Kidney epithelial cell (primary cell): ENCODE measurements at places on chromosomes 5 and 9.

DNA sequence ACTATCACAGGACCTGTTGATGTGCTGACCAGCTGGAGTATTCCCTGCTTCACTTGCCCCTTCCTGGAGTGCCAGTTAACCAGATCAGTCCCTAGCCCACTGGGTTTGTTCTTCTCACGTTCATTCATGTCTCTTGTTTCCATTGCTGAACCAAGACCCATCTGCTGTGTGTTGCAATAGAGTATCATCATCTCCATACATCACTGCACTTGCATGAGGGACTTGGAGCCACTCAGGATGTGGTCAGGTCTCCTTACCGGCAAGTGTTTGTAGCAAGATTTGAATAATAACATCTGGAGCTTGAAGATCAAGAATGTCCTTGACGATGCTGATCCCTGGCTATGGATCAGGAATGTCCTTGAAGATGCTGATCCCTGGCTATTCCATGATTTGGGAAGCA is 358.6 kb downstream of the IRX1 start:
- DNase-seq = no peak

DNA sequence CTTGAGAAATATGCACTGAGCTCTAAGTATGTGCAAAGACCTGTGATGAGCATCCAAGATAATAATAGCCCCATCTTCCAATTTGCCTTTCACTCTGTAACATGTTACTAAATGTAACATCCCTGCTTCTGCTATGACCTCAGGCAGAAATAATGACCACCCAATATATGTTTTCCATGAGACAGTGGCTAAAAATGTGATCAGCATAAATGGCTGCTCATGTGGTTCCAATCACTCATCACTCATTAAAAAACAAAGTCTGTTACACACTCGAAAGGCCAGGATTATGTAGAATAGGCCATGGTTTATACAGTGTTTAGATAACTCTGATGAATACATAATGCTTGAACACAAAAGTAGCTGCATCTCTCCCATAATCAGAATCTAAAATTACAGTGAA is 71.4 kb upstream of the MOCS2 start:
- DNase-seq = no peak

DNA sequence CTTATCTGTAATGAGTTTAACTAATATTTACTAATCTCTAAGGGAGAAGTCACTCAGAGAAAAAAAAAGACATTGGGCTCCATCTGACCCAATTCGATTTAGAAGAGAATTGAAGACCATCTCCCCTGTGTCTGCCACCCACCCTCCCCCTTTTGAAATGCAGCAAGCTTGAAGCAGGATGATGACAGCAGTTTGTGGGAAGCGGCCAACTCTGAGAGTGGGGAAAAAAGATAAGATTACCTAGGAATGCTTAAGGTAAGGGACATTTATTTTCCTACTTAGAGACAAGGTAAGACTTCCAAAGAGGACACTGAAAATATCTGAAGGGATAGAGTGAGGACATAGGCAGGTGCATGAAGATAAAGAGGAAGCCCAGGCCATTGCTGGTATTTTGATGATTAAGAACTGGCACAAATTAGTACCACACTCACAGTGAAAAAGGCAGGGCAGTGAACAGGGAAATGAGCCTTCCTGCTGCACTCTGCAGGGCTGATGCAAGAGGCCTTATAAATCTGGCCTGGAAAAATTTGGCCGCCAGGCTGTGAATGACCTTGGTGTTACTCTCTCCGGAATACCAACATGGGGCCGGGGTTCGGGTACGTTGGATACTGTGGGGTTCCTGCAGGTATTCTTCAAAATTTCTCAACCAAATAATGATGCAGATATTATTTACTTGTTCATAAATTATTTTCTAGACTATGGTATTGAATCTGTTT is 42.3 kb downstream of the HTR1A start:
- DNase-seq = no peak

- no peak for DNase-seq
Observed at GRCh38 chr9:78601957-78602565, 305.1 kb downstream of the PSAT1 start.

DNA sequence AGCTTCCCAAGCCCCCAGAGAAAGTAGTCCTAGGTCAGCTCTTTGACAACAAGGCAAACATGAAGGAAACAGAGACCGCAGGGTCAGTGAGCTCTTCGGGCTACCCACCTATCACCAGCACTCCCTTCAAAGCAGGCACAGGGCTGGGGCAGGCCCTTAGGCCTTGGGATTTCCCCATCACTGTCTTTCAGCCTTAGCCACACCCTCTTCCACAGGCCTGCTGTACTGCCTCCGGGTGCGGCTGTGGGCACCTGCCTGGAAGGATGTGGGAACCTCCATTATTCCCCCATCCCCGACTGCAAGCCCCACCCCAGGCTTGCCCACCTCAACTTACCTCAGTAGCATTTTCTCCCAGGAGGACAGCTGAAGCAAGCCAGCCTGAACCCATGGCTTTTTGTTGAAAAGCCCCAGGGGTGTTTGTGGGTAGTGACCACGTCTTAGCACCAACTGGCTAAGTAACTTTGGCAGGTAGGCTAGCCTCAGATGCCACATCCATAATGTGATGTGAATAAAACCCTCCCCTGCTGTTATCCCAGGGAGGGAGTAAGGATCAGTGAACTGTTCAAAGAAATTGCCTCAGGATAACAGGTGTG is 100.2 kb downstream of the PIK3R1 start:
- no peak for DNase-seq

DNA sequence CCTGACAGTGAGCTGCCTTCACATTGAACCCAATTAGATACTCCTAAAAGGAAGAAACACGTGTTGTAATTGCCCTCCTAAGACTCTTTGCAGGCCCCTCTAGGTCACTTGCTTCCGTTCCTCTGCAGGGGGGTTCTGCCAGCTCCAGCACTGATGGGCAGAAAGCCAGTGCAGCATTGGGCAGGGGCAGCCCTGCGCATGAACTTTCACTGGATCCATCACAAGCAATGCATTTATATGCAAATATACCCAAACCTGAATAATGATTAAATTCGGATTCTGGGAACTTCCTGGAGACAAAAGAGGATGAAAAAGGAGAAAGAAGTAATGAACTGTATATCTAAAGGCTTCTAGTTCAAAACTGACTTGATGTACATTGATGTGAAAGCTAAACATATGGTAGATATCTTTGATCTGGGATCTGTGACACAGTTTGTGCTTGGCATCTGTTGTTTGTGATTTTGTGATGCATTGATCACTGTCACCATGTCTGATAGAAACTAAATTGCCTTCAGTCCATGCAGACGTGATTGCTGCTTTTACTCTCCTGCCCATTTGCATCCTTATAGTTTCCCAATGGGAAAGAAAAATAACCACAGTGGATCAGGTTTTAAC is 313.4 kb downstream of the DEPDC1B start:
- no peak for DNase-seq

DNA sequence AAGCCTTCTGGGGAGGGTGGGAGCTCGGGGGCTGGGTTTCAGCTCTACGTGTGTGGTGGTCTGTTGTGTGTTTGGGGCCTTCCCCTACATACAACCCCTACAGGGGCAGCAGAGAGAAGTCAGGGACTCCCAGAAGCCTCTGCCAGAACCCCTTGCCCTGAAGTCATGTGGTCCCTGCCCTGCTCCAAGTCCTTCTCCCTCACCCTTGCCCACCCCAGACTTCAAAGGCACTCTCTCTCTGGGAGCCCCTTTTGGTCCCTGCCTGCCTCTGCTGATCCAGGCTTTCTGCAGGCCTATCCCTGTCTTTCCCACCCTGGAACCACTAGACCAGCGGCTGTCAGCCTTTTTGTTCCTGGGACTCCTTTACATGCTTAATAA is 61.1 kb upstream of the PSD2 start:
- DNase-seq = no peak

- no peak for DNase-seq
Observed at GRCh38 chr5:111016801-111017200, 54.7 kb upstream of the TSLP start.

DNA sequence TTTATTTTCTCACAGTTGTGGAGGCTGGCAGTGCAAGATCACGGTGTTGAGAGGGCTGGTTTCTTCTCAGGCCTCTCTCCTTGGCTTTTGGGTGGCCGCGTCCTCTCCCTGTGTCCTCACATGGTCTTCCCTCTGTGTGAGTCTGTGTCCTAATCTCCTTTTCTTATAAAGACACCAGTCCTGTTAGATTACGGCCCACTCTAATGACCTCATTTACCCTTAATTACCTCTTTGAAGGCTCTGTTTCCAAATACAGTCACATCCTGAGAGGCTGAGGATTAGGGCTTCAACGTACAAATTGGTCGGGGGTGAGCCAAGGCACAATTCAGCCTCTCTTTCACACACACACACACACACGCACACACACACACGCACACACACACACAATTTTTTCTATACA is 73.0 kb downstream of the UGCG start:
- DNase-seq = no peak

DNA sequence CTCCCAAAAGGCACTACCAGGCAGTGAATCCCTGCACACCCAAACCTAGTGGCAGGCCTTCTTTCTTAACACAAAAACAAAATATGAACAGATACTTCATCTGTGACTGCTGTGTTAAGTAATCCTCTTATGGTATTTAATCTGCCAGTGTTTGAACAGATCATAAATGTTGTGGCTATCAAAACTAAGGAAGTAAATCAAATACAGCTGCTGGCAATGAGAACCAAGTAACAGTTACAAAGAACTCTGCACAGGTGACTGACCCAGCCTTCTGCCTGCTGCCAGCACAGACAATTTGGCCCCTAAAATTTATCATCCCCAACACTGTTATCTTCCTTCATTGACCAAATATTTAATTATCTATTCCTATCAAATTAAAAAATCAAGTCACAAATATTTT is 78.0 kb downstream of the GNAQ start:
- DNase-seq = no peak

GRCh38 chr5:174971210-174971609 is 246.8 kb downstream of the MSX2 start:
- no peak for DNase-seq

DNA sequence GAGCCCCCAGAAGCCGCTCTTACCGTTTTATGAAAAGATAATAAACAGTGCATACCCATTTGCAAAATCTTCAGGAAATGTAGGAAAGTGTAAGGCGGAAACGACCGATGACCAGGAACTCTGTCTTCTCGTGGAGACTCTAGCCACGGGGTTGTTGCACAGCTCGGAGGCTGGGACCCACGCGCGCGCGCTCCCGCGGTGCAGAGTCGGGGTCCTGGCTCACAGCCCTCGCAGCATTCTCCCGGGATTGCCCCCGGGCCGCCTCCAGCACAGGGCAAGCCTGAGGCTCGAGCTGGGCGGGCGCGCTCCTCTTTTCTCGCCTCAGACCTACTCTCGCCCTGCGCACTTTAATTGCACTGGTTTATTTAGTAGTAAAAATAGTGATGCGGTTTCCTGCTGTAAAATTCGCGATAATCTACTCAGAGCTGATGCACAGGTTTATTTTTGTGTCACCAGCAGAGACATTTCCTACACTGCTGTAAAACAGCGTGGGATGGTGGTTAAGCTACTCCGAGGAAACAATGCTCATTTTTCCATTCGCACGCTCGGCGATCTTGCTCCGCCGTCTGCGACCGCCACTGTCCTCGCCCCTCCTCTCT is 15.5 kb downstream of the TRIM7 start:
- no peak for DNase-seq

GRCh38 chr9:101562966-101563365 is 29.3 kb downstream of the RNF20 start:
- no peak for DNase-seq

DNA sequence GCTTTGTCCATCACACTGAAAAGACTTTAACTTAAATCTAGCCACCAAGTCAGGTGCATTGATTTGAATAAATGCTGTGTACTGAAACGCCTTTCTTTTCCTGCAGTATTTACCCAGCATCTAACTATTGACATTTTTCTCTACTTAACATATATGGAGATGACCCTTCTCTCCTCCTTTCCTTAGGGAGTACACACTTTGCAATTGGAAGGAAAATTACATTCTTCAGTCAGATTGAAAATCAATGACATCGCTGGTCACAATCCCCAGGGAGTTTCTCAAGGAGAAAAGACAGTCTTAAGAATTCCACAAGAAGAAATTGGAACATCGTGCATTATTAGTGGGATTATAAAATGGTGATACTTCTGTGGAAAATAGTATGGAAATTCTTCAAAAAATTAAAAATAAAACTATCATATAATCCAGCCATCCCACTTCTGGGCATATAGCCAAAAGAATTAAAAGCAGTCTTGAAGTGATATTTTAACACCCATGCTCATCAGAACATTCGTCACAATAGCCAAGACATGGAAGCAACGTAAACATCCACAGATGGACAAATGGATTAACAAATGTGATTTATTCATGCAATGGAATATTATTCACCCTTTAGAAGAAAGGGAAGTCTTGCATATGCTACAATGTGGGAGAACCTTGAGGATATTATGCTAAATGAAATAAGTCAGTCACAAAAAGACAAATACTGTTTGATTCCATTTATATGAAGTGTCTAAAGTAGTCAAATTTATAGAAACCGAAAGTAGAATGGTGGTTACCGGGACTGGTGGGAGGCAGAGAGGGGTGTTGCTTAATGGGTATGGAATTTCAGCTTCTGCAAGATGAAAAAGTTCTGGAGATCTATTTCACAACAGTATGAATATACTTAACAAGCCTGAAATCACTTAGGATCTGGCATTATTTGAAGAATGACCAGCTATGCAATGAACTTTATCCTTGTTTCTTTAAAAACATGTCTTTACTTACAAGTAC is 14.3 kb upstream of the FREM1 start:
- no peak for DNase-seq

GRCh38 chr9:88736136-88736637 is 201.2 kb downstream of the NXNL2 start:
- DNase-seq = no peak

DNA sequence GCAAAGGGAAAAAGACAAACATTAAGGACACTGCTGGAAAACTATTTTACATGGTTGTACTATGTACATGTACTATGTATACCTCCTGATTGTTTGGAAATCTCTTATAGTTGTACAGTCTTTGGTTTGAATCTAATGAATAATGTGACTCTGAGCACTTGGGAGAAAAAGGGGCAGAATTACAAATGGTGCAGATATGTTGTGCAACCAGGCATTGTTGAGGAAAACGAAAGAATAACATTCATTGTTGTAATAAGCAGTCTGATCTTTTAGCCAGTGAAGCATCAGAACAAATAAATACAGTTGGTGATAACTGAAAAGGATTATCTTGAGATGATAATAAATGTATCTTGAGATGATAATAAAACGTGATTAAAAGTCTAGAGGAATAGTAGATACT is 87.2 kb downstream of the CSNK1G3 start:
- DNase-seq = no peak

DNA sequence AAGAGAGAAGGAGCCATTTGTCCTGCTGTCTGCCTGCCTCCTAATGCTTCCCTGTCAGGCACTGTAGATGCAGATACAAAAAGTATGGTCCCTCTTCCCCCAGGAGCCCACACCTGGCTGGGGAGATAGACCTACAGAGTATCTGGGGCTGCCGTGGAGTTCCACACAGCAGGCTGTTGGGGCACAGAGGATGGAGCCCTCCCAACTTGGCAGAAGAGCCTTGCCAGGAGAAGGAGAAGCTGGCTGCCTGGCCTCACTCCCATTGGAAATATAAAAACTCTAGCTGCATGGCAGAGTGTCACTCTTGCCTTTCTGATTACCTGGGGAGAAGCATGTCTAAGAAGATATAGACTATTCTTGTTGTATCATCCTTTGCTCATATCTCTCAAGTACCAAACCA is 160.4 kb downstream of the FSTL4 start:
- no peak for DNase-seq
